Activated CD4-positive, CD25-positive, alpha-beta regulatory T cell (primary cell): ENCODE measurements at places on chromosomes 4 and X.

- no peak for DNase-seq
These were observed 142.9 kb upstream of the SLC4A4 start for GRCh38 chr4:71195924-71196323.

DNA sequence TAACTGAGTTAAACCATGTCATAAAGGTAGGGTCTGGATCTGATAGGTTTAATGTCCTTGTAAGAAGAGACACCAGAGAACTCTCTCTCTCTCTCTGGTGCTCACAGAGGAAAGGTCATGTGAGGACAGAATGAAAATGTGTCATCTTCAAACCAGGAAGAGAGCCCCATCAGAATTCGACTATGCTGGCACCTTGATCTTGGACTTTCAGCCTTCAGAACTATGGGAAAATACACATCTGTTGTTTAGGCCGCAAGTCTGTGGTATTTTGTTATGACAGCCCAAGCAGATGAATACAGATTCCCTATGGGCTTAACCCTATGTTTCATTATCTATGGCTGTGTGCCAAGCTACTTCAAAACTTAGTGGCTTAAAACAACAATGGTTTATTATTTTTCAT lies 105.5 kb upstream of the DDIT4L start:
- DNase-seq: no peak

DNA sequence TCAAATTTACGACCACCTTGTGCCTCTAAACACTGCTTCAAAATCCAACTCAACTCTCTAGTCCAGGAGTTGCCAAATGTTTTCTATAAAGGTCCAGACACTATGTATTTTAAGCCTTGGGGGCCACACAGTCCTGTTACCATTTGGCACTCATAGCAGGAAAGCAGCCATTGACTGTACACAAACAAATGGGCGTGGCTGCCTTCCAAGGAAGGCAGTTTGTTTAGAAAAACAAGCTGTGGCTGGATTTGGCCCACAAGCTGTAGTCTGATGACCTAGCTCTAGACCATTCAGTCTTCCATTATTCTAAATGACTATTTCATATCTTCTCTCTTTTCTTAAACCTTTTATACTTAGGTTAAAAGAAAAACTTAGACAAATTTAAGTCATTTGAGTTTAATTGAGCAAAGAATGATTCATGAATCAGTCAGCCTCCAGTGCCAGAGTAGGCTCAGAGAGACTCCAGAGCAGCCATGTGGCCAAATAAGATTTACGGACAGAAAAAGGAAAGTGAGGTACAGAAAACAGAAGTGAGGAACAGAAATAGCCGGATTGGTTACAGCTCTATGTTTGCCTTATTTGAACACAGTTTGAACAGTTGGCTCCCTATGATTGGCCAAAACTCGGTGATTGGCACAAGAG lies 825.8 kb upstream of the LCORL start:
- no peak for DNase-seq

- peak; percentile 37 for DNase-seq
These were observed 36.6 kb downstream of the CCNG2 start for GRCh38 chr4:77193511-77194102.
